CD4-positive, alpha-beta T cell treated with Interleukin-2 at 100 ng/mL for 4 hours (primary cell): ENCODE measurements at places on chromosomes 3 and 15.

DNA sequence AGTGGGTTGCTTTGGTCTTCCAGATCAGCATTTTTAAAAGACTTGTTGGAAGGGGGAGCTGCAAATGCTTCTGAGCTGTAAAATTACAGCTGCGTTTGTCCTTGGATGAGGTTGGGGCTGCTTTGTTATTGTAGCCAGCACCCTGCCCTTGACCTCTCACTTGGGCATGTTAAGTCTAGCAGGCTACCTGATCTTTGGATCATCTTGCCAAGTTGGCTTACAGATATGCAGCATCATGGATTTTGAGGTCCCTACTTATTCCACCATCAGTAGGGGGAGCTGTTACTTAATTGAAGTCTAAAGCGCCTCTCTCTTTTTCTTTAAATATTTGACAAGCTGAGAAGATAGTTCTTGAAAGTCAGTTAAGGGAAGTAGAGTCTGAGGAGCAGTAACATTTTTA is 793.0 kb downstream of the MCTP2 start:
- DNase-seq = no peak

DNA sequence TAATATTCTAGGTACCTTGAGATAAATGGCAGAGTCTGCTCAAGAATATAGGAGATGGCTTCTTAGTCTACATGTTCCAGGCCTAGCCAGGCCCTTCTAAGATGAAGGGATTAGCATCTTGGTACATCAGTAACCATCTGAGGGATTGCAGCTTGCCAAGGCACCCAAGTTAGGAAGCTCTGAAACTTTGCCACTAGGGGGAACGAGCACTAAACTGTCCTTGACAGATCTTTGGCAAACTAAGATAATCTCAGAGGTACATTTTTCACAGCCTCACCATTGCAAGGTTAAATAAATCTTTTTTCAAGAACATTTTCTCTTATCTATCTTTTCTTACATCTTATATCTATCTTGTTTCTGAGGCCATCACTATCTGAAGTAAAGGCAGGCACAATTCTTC is 351.2 kb downstream of the RAP2B start:
- DNase-seq = peak; percentile 10

DNA sequence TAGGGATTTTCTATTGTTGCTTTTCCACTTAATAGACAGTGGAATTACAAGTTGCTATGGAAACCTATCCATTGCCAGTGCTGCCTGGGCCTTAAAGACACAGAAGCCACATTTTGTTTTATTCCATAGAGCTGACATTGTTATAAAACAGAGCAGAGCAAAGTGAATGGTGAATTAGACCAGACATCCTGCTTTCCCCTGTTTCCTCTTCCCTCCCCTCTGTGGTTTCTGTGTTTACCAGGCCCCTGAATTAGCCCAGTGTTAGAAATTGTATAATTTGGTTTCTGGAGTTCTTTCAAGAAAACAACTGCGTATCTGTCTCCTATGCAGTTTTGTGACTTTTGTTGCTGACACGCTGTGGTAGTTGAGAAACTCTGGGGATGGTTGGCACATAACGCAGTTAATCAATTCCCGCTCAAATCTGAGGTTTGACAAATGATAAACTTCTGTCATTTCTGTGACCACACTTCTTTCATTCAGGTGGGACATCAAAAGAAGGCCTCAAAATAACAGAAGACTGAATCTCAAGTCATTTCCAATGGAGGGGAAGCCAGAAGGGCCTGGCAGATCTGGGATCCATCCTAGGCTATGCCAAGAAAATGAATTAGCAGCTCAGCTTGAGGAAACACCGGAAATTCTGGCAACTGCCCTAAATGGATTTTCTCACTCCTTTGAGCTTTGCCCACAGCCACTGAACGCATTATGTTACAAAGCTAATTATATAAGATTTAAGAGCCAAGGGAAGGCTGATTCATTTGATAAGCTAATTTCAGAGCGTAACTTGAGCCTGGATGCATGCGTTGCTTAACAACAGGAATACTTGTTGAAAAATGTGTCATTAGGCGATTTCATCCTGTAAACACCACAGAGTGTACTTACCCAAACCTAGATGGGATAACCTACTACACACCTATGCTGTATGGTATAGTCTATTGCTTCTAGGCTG is 46.9 kb downstream of the NR1D2 start:
- no peak for DNase-seq

DNA sequence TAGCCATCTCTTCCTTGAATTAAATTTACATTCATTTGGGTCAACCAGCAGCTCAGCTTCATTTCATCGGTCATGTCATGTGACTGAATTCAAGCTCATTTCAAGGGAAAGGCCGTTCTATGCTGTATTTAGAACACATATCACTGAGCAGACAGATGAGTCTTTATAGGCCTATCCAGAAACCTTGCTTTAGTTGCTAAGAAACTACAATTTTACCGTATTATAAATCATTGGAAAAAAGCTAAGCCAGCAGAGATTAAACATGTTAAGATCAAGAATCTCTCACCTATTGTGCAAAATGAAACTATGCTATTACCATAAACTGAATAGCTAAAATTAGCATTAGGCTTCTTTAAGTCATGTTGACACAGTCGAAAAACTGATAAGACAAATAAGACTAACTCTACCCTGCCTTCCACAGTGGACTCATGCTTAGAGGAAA is 2.2 kb downstream of the NPTN start:
- DNase-seq = no peak

- DNase-seq = no peak
These were observed 169.7 kb upstream of the AGTR1 start for GRCh38 chr3:148528024-148528423.

GRCh38 chr15:55549305-55549704 is 38.8 kb downstream of the PYGO1 start:
- no peak for DNase-seq

GRCh38 chr3:129025108-129025507 is 24.0 kb downstream of the EFCC1 start:
- no peak for DNase-seq

- DNase-seq = no peak
These were observed 30.0 kb upstream of the ZNF280D start for GRCh38 chr15:56763141-56763895.

DNA sequence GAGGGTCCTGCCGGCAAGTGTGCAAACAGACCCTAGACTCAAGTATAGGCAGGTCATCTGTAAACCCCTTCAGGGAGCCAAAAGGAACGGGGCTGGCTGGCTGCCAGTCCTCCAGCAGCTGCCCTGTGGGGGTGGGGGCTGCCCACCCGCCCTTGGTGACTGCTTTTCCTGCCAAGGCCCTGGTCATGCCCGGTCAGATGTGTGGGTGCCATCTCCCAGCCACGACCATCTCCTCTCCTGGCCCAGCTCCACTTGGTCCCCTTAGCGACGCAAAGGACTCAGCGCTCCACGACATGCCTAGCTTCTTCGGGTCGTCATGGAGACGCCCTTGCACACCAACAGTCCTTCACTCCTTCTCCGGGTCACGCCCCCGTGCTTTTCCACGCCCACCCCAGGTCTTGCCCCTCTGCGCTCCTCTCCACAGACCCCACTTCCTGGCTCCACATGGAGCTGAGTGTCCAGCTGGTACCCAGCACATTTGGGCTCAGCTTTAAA is 2.4 kb downstream of the MUC4 start:
- DNase-seq = no peak

GRCh38 chr3:43171748-43172147 is 65.9 kb upstream of the POMGNT2 start:
- DNase-seq = no peak

DNA sequence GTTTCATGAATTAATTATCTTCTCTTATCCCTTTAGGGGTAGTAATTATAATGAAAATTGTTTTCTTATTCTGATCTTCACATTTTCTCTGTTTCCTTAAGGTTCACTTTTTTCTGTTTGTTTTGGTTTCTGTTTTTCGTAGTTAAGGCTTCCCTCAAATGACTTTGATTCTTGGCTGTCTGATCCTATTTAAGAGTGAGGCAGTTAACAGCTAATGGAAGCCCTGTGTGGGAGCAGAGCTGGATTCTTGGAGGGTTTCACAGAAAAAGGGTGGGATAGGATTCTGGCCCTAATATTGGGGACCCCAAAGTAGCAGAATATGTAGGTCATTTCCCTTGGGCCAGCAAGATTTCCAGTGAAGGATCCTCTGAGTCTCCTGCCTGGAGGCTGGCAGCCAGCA is 6.8 kb upstream of the AMOTL2 start:
- DNase-seq = no peak

GRCh38 chr15:98958918-98959639 is 48.5 kb downstream of the PGPEP1L start:
- no peak for DNase-seq

DNA sequence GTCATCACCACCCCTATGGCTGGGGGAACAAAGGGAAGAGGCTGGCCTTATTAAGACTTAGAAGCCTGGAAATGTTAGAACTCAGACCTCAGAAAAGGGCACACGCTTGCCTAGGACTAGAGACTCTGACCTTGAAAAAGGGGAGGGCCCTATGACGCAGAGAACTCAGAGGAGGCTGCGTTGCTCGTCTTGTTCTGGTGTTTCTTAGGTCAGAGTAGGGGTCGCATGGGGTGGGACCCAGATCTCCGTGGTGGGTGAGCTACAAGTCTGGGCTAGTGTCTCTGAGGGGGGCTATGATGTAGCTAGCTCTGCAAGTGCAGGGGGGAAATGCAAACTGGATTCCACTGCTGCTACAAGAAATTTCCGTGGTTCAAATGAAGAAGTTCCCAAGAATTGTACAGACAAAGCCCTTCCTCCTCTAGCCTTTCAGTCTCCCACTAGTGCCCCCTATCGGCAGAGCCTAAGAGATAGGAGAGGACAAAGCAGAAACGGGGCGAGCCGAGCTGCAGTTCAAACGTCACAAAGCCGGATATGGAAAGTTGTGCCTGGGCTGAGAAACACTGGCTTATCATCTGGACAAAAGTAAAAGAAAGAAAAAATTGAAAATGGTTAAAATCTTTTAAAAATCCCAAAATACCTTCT is 392.9 kb upstream of the ROBO2 start:
- DNase-seq = no peak

- no peak for DNase-seq
These were observed 79.3 kb upstream of the POLG start for GRCh38 chr15:89413877-89414276.

DNA sequence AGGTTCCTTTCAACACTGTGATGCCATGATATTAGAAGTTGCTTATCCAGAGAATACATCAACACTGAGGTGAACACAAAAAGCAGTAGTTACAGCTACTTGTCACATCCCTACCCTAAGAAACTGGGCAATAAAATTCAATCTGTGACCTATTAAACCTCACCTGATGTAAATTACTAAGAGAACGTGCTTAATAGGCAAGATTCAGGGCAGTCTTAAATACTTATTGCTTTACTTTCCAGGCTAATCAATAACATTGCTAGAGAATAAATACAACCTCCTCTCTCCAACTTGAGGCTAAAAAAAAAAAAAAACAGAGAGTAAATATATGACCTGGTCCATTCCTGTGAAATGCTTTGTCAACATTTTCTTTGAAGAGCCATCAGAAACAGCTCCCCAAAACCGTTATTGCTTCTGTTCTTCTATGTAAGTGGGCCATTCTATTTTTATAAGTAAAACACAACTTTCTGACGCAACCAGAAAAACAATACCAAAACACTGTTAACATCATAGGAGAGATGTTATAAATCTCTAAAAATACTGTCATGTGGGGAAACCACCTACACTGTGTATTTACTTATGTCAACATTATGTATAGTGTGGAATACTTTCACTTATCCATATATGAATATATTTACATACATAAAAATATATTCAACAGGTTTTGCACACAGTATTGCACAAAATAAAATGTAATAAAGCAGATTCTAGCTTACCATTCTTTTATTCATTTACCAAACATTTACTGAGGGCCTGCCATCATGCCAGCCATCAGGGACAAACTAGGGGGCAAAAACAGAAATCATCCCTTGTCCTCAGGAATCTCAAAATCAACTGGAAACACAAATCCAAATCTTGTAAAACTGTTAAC is 2.7 kb downstream of the NKIRAS1 start:
- DNase-seq = no peak

GRCh38 chr15:28086175-28086703 is 12.9 kb downstream of the OCA2 start:
- peak; percentile 62 for DNase-seq

GRCh38 chr3:87207460-87207859 is 19.6 kb upstream of the CHMP2B start:
- no peak for DNase-seq

DNA sequence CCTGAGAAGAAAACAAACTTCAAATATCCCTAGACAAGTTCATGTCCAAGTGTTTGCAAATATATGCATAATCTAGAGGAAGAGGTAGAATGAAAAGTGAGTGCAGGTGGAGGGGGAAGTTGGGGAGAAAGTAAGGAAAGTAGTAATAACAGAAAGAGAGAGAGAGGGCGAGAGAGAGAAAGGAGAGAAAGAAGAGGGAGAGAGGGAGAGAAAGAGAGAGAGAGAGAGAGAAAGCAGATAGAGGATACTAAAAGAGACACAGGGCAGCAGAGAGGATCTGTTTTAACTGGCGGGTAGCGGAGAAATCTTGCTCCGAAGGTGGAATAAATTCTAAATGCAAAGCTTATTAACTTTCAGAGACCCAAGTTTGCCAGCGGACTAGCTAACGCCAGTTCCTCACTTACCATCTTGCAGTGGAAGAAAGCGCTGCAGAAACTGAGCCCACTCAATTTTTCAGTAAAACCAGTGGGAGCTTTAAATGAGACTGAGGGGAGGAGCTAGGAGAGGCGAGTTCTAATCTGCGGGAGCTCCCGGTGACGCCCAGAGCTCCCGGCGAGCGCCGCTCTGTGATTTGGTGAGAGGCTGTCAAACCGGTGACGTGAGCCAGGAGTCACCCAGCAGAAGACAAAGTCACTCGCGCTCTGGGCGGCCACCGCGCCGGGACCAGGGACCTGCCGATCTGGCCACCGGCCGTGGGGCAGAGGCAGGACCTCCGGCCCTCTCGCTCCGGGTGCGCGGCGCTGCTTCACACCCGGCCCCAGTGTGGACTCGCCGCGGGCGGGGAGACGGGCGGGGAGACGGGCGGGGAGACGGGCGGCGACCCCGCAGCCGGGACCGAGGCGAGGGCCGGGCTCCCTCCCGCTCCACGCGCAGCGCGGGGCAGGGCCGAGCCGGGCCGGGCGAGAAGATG is at the start of gene GMNC:
Gene GMNC, minus strand, starts transcription at position 486 of the 910 bp plus-strand sequence. Its CDS starts 79 bp downstream, at position 407.
- DNase-seq = peak; percentile 2

- no peak for DNase-seq
These were observed 8.9 kb upstream of the ADPGK start for GRCh38 chr15:72792431-72792830.

DNA sequence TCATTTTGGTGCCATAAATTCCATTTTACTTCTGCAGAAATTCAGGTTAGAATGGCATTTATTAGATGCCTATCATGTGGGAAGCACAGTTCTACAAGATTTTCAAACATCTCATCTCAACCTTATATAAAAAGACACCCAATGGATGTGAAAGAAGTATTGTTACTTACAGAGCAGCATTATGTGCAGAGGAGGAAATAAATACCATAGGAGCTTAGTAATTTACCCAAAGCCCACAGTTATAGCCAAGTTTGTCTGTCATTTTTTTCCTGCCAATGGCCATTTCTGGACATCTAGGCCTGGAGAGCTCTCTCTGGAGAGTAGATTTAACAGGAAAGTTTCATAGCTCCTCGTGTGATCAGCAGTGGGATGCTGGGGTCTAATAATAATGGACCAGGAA is 659.4 kb upstream of the NAALADL2 start:
- no peak for DNase-seq
